GM23248 (cell line): ENCODE measurements at places on chromosomes 3 and 15. TPM values are rescaled to one million over a fixed set of nuclear protein-coding genes. Genes with fewer than 3 reads are reported as not detected.

IL16 gene
- total RNA-seq: under 0.01 and 0.32 TPM in 2 replicates

MOBP gene
- not detected in 2 replicates for total RNA-seq

RNU5B-1 gene
- total RNA-seq: not detected in 2 replicates

FBLN2 gene
- total RNA-seq: 636 and 646 TPM in 2 replicates

GOLGA8G gene
- under 0.01 TPM in 1 of 2 replicates, not detected in the other for total RNA-seq

DNA sequence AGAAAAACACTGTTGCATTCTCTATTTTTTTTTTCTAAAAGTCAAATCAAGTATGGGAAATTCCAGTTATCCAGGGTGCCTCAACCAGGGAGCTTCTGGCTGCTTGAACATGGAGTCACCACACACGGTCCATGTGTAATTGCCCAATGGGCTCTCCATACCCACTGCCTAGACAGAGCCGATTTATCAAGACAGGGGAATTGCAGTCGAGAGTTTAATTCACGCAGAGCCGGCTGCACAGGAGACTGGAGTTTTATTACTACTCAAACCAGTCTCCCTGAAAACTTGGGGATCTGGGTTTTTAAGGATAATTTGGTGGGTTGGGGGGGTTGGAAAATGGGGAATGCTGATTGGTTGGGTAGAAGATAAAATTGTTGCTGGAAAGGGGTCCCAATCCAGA is 149.8 kb downstream of the TJP1 start:
- H3K36me3 ChIP-seq: no peaks in the 10 kb centered on the region
- DNase-seq: no peak
- no peak overlapping the region for H3K4me3 ChIP-seq
- no peak overlapping the region for H3K27ac ChIP-seq
- peaks cover 36% of the 10 kb centered on the region for H3K4me1 ChIP-seq

DNA sequence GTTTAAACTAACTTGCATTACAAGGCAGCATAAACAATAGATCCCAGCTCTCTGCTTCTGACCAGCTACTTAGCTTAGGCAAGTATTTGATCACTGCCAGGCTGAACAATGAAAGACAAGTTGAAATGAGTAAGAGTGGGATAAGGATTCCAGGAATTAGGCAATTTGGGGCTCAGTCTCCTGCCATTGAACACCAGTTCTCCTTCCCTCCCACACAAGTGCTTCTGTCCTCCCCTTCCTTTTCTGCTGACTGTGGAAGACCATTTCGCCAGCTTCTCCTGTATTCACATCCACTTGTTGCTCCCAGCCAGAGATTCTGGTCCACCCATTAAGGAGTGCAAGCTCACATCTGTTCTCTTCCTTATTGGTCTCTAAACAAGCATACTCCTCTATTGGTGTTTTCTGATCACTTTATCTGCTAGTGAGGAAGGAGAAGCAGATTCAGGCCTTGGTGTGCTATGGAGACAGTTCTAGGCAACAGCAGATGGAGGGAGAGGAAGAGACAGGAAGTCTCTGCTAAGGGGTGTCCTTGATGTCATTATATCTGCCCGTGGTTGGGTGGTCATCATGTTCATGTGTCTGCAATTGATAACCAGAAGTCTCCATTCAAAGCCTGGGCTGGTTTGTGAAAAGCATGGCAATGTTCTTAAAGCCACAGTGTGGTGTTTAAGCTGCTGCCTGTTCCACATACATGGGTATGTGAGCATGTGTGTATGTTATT is 121.5 kb downstream of the PLCL2 start:
- H3K4me1 ChIP-seq: no peaks in the 10 kb centered on the region
- DNase-seq: peak; percentile 10
- H3K27me3 ChIP-seq: no peaks in the 10 kb centered on the region

- H3K4me1 ChIP-seq: peaks cover 16% of the 10 kb centered on the region
- DNase-seq: peak; percentile 72
- H3K4me3 ChIP-seq: no peak overlapping the region
These were observed 27.3 kb downstream of the CEP19 start for GRCh38 chr3:196684548-196685407.

GRCh38 chr3:11662392-11662990 is 18.8 kb upstream of the VGLL4 start:
- DNase-seq: peak; percentile 57
- H3K4me3 ChIP-seq: no peak overlapping the region

GRCh38 chr3:40653001-40653400 is 128.2 kb downstream of the ZNF621 start:
- H3K36me3 ChIP-seq: no peaks in the 10 kb centered on the region
- no peak overlapping the region for H3K27ac ChIP-seq
- no peak for DNase-seq
- H3K27me3 ChIP-seq: no peaks in the 10 kb centered on the region

BOC gene
- 16.8 and 18.4 TPM in 2 replicates for total RNA-seq

GRCh38 chr3:3196148-3196861 is 16.8 kb upstream of the CRBN start:
- DNase-seq: peak; percentile 25
- H3K4me1 ChIP-seq: no peaks in the 10 kb centered on the region
- no peak overlapping the region for H3K27ac ChIP-seq
- H3K27me3 ChIP-seq: no peaks in the 10 kb centered on the region
- no peak overlapping the region for H3K4me3 ChIP-seq

DNA sequence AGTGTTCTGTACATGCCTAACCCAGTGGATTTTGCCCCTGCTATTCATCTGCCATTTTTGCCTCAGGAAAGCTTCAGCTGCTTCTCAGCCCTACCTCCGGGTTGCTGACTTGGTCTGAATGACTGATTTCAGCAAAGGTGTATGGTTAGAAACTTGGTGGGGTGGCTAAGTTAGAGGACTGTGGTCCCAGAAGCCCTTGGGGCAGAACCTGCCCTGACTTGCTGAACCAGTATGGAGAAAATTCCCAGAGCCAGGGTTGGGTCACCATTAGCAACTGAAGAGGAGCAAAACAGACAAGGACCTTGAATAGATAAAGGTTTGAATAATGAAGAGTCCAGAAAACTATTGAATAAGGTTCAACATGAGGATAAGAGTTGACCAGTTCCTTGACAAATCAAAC is 6.1 kb upstream of the WWTR1 start:
- no peak overlapping the region for H3K4me3 ChIP-seq
- H3K4me1 ChIP-seq: 0 out of 2 replicates have a peak, but pooled peaks cover 6% of the 10 kb centered on the region
- H3K27ac ChIP-seq: no peak overlapping the region
- no peaks in the 10 kb centered on the region for H3K36me3 ChIP-seq
- DNase-seq: no peak
- no peaks in the 10 kb centered on the region for H3K27me3 ChIP-seq

DNA sequence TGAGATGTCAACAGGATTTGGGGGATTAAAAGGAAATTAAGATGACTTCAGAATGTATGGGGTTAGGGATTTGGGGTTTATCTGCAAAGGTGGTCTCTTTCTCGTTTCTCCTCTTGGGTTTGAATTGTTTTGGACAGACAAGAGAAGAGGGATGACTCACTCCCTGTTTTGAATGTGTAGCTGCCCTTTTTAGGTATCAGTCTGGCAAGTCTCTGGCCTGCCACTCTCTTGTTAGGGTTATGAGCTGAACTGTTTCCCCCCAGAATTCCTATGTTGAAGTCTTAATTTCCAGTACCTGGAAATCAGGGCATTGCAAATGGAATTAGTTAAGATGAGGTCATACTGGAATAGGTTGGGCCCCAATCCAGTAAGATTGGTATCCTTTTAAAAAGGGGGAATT is 291.7 kb downstream of the MEX3B start:
- H3K27me3 ChIP-seq: no peaks in the 10 kb centered on the region
- no peak overlapping the region for H3K4me3 ChIP-seq
- DNase-seq: no peak
- no peaks in the 10 kb centered on the region for H3K36me3 ChIP-seq
- no peak overlapping the region for H3K27ac ChIP-seq
- H3K4me1 ChIP-seq: no peaks in the 10 kb centered on the region

- H3K36me3 ChIP-seq: no peaks in the 10 kb centered on the region
- H3K4me3 ChIP-seq: 0 out of 2 replicates have a peak overlapping the region, but pooled peaks have one; percentile 9
- H3K27me3 ChIP-seq: no peaks in the 10 kb centered on the region
- peak; percentile 96 for DNase-seq
These were observed 67.8 kb downstream of the BDH1 start for GRCh38 chr3:197487911-197488391.

DNA sequence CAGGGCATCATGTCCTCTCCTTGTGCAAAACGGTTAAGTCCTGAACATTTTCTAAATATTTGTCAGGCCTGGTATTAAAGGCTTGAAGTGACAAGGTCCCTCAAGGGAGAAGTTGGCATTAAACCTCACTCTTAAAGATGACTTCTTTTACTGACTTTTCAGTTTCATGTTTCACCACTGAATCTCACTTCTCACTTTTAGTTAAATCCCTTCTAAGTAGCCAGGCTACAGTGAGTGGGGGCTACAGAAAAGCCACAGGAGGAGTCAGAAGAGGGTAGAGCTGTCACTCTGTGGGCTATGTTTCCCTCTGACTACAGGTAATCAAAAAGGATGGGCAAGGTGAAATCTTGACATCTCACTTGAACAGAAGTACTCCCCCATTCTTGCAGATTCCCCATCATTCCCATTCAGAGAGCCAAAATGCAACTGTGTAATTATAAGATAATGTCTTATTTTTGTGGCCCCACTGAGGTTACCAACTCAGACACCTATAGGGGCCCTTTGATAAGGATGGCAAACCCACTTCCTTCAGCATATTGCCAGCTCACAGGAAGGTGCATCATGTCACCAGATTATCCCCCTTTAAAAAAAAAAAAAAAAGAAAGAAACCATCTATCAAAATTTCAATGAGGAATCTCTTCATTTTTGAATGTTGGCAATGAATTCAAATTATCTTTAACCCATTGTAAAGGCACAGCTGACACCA is 790.1 kb upstream of the CFAP20DC start:
- no peaks in the 10 kb centered on the region for H3K36me3 ChIP-seq
- no peak overlapping the region for H3K27ac ChIP-seq
- H3K4me3 ChIP-seq: no peak overlapping the region
- H3K27me3 ChIP-seq: no peaks in the 10 kb centered on the region

- no peaks in the 10 kb centered on the region for H3K4me1 ChIP-seq
- H3K4me3 ChIP-seq: no peak overlapping the region
- DNase-seq: peak; percentile 82
- peaks cover 25% of the 10 kb centered on the region for H3K27me3 ChIP-seq
- no peak overlapping the region for H3K27ac ChIP-seq
These were observed 39.7 kb upstream of the SPSB4 start for GRCh38 chr3:141011232-141011996.
